Kidney glomerular epithelial cell (primary cell): ENCODE measurements at places on chromosomes 3 and 15.

- no peak for DNase-seq
Measured at GRCh38 chr3:192399767-192400166, 327.6 kb downstream of the FGF12 start.

DNA sequence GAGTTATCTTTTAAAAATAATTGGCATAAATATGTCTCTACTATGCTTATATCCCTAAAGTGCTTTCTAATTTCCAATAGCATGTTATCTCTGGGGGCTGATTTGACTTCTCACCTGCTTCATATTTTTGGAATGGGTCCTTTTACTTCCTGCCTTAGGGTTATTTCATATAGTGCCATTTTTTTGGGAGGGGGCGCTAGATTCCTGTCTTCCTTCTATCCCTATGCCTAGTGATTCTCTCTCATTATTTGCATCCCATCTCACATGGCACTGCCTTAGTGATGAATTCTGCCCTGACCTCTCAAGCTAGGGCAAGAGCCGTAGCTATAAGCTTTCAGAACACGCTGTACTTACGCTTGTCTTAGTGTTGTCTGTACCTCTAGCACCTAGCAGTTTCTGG, 150.3 kb upstream of the SLITRK3 start:
- no peak for DNase-seq

- no peak for DNase-seq
Measured at GRCh38 chr3:183400352-183400751, 28.1 kb downstream of the MCF2L2 start.

DNA sequence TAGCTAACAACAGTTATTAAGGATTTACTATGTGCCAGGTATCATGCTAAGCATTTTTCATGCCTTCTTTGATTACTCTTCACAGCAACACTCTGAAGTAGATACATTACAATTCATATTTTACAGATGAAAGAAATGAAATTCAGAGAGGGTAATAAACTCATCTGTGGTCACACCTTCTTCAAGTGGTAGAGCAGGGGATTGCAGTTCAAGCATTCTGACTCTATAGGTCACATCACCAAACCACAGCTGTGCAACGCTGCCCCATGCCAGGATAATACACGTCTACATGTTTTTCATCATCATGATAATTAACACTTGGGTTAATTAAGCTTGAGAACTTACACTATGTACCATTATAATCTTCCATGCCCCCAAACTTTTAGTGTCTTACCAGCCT, 98.5 kb downstream of the LRRC3B start:
- DNase-seq = no peak

DNA sequence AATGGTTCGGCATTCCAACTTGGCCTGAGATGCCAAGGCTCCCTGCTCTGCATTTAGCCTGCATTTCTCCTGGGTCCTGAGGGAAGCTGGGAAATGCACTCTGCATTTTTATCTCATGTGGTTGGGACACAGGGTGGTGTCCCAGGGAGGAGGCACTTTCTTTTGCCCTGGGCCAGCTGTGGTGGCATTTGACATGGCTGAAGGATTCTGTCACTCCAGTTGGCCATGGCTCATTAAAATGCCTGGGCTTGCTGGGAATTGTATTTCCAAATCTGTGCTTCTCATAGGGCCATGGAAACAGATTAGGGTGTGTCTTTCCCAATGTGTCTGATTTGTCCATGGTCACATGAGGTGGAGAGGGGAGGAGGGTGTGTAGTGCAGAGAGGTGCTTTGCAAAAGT, 128.3 kb upstream of the RGMA start:
- DNase-seq = no peak
